Stimulated activated CD4-positive, alpha-beta T cell treated with anti-CD3 and anti-CD28 coated beads, Interleukin-2, amount 100 ng/mL, for 24 hours (primary cell): ENCODE measurements at places on chromosomes 7 and 10.

DNA sequence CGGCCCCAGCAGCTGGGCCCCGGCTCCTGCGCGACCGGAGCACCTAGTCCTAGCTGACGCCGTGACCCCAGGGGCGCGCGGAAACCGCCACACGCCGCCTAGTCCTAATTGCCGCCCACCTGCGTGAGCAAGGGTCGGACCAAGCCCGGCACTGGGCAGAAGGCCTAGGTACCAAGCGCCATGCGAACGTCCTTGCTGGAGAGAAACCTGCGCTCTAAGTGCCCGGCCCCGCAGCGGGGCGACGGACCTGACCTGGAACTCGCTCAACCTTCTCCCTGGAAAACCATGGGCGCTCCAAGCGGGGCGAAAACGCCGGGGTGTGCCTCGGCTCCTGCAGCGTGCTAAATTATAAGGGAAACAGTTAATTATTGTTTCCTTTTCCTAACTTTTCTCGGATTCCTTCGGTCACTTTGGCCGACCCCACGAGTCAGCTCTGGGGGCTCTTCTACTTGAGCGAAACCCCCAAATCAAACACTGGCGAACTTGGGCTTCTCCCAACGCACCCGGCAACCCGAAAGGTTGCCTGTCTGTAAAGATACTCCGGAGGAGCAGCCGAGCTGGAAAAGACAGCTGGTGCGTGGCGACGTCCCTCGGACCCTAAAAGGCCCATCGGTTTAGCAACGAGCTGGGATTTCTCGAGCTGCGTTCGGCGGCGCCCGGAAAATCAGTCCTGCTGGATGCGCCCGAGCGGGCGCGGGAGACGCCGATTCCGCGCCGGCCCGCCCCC lies 5.3 kb upstream of the EBF3 start:
- no peak for DNase-seq

GRCh38 chr10:54854389-54854788 lies 53.4 kb upstream of the PCDH15 start:
- DNase-seq, result no peak

- DNase-seq, result no peak
Observed at GRCh38 chr10:32538256-32538655, 92.3 kb downstream of the CCDC7 start.

- DNase-seq, result no peak
Observed at GRCh38 chr7:98194186-98194585, 17.1 kb upstream of the BHLHA15 start.

DNA sequence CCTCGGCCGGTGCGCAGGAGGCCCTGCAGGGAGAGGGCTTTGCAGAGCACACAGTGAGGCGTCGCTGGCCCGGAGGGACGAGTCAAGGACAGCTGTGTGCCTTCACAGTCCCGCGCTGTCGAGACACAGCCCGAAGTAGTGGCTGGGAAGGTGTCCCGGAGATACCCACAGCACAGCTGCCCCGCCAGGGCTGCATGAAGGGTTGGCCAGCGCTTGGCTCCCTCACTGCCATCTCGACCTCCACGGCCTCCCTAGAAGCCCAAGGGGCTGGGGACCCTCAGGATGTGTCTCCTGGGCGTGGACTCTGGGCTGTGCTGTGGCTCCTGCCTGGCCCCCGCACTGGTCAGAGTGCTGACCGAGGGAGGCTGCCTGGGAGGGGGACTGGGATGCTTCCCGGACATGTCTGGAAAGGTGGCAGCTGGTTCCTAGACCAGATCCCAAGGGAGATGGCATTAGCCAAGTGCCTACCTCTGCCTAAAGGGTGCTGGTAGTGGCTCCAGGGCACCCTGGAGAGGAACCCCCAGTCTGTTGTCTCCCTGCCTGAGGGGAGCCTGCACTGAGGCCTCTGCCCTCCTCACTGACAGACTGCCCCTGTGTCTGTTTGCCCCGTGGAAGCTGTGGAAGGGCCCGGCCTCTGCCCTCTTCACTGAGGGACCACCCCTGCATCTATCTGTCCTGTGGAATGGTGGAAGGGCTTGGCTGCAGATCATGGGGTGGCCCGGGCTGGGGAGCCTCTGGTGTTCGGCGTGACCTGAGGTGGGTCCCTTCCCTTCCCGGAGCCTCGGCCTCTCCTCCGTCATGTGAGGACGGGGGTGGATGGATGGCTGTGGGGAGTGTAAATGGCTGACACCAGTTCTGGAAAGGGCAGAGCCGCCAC lies 5.8 kb downstream of the ELFN1 start:
- DNase-seq, result no peak

GRCh38 chr10:96516337-96516736 lies 2.6 kb upstream of the TLL2 start:
- DNase-seq, result no peak

DNA sequence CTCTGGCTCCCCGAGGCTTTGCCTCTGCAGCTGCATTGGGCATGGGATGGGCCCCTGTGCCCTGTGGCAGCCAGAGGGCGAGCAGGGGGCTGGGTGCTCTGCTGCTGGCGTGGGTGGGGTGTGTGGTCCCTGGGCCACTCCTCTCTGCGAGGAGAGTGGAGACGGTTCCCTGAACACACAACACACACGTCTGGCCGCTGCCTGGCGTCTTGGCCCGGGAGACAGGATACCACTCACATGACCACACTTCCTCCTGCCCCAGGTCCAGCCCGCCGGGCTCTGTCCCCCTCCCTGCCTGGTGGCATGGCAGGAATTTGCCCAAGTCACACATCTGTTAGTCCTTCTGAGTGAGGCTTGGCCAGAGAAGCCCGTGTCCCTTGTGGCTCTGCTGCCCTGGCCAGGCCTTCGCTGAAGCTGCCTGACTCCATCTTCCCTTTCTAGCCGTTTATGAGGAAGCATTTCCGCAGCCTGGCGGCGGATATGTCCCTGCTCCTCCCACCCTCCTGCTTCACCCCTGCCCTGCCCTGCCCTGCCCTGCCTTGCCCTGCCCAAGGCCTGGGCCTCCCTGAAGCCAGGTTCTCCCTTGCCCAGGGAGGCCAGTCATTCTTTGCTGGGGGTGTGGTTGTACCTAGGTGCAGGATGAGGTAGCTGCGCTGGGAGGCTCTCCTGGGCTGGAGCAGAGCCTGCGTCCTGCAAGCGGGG lies 3.0 kb downstream of the BRI3 start:
- DNase-seq, result no peak

DNA sequence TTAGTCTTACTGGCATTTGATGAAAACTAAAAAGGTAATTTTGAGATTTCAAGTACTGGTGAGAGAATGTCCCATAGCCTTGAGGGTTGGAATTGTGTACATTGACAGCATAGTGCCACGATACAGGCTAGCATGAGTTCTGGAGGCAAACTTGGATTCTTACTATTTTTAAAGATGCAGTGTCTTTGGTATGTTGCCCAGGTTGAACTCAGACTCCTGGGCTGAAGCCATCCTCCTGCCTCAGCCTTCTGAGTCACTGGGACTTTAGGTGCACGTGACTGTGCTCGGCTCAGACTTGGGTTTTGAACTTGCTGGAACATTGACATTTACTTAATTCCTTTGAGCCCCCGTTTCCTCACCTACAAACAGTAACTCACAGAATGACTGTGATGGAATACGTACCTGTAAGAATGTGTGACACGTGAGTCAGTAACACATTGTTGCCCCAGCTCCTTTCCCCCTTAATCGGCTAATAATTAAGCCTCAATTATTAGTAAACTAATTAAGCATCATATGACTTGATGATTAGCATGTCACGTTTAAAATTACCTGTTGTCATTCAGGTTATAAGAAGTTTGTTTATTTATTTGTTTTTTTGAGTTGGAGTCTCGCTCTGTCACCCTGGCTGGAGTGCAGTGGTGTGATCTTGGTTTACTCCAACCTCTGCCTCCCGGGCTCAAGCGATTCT lies 10.6 kb downstream of the DNAJB6 start:
- DNase-seq, result no peak

DNA sequence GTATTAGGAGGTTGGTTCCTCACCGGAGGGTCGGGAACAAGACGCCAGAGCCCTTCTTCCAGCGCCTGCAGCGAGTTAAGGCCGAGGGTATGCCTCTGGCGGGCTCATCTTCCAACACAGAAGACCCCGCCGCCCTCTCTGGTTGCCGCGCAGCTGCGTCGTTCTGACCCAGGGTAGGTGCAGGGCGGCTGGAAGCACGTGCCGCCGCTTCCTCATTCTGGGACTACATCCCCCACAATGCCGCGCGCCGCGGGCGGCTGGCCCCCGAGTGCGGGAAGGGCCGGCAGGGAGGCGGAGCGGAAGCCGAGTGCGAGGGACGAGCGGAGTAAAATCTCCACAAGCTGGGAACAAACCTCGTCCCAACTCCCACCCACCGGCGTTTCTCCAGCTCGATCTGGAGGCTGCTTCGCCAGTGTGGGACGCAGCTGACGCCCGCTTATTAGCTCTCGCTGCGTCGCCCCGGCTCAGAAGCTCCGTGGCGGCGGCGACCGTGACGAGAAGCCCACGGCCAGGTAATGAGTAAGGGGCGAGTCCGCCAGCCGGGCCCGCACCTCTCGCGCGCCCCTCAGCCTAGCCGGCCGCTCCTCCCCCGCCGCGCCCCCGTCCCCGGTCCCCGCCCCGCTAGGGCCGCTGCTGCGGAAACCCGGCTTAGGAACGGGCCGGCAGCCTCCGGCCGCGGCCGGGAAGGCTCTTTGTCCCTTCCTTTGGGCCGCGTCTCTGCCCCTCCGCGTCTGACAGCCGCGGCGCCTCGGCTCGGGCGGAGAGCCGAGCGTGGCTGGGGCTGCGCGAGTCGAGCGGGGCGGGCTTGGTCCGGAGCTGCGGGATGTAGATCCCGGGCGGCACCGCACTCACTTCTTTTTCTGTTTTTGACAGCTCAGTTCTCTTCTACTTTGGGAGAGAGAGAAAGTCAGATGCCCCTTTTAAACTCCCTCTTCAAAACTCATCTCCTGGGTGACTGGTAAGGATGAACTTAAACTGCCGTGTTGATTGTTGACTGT lies at the start of gene CCDC126:
CCDC126 (plus strand) TSS at position 289 of the 998 bp plus-strand sequence. CDS start 13,934 bp downstream, outside the sequence.
- DNase-seq, result peak; percentile 83

DNA sequence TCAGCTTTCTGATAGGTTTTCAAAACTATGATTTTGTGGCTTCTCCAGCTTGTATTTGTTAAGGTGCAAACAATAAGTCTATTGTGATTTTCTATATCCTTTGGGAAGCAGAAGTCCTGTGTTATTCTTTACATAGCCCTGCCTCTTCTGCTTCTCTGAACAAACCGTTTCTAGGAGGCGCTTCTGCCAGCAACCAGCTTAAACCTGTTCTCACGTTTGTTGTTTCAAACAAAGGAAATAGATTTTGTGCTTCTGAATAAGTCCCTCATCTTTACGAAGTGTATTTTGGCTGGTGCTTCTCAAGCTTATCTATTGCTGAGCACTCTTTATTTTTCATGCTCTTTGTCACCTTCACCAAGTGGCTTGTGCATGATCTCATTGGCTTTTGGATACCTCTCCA lies 61.0 kb downstream of the VTI1A start:
- no peak for DNase-seq

DNA sequence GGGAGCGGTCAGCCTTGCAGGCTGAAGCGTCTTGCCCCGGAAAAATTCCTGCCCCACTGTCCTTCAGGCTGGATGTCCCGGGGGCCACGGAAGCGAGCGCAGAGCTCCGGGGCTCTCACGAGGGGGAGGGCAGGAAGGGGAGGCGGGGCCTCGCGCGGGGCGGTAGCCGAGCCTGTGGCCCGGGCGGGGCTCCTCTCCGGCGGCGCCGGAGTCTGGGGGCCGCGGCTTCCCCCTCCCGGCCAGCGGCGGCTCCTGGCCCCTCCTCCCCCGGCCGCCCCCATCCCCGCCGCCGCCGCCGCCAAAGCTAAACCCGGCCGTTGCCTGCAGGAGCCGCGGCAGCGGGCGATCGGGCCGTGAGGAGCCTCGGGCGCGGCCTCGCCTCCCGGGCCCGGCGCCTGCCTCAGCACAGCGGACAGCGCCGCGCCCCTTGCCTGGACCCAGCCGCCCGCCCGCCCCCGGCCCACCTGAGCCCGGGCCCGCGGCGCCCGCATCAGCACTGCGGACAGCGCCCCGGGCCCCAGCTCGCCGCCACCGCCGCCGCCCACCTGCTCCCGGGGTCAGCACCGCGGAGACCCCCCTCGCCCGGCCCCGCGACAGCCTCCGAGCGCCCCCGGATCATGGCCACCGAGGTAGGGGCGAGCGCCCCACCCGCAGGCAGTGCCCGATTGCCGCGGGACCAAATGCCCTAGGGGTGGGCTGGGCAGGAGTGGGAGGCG lies at the start of gene GOLGA7B:
GOLGA7B (plus strand) TSS at position 157 of the 716 bp plus-strand sequence; CDS start at position 618, 461 bp downstream.
- DNase-seq, result peak; percentile 70

DNA sequence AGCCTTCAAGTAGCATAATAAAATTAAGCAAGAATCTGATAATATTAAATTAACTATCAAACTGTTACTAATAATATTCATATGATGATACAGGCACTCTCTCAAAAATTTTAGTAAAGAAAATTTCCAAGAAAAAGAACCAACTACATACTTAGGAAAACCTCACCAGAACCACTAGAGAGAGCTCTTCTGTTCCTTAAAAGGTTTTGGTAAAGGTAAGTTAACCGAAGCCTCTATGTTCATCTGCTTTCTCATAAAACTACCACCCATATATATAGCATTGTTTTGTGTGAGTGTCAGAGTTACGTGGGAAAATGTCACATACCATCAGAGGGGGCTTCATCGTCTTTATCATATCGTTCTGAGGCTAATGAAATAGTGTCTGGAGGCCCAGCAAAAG lies 20.7 kb downstream of the SKAP2 start:
- DNase-seq, result no peak

GRCh38 chr7:145169908-145170307 lies 334.1 kb upstream of the TPK1 start:
- no peak for DNase-seq

GRCh38 chr10:104613406-104613805 lies 27.7 kb upstream of the SORCS3 start:
- no peak for DNase-seq

GRCh38 chr10:128147669-128148068 lies 21.4 kb upstream of the MKI67 start:
- no peak for DNase-seq

GRCh38 chr7:44173911-44174693 lies 15.1 kb downstream of the GCK start:
- DNase-seq, result no peak

DNA sequence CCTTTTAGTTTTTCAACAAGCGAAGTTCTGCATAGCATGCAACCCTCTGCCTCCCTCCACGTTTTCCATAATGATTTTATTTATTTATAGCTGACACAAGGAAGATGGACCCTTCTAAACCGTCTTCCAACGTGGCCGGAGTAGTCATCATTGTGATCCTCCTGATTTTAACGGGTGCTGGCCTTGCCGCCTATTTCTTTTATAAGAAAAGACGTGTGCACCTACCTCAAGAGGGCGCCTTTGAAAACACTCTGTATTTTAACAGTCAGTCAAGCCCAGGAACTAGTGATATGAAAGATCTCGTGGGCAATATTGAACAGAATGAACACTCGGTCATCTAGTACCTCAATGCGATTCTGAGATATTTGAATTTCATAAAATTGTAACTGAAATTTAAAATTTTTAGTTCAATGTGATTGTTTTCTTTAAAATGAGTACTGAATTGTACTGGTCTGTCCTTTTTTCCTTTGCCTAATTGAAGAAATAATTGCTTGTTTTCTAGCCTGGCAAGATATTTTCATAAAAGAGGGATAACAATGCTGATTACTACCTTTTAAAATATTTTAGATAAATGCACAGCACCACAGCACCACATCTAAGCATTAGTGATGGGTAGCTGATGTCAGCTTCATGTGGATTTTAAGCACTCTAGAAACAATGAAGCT lies 41.5 kb upstream of the SLC39A12 start:
- no peak for DNase-seq
